ENCODE measurements at places on chromosomes 12 and 14.

DNA sequence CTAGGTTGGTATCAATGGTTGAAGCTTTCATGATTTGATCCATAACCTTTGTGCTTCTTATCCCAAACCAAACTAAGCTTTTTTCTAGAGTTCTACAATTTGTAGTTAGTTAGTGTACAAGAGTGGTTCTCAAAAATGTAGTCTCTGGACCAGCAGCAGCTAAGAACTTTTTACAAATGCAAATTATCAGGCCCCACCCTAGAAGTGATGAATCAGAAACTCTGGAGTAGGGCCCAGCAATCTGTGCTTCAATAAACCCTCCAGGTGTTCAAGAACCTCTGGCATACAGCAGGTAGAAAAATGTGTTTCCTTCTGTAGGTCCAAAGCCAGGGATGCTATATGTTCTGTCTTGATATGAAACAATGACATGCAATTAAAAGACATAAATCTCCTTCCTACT is 26.1 kb upstream of the ACTR6 start:
- no peak for DNase-seq

DNA sequence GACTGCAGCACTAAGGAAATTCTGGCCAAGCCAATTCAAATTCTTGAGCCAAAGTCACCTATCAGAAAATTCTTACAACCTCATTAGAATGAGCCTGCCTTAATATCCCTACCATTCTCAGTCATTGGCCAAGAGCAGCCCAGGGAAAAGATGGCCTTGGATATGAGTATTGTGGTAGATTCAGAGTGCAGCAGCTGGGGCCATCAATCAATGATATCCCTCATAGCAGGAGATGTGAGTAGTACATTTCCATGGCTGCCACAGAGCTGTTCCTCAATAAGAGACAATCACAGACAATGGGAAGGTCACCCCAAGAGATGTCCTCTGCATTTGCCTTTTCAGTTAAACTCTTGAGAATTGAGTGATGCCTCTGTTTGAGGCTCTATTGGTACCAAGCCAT is 161.6 kb downstream of the DYRK2 start:
- DNase-seq, result no peak

- DNase-seq, result no peak
Observed at GRCh38 chr12:27271206-27271605, 27.1 kb downstream of the STK38L start.

DNA sequence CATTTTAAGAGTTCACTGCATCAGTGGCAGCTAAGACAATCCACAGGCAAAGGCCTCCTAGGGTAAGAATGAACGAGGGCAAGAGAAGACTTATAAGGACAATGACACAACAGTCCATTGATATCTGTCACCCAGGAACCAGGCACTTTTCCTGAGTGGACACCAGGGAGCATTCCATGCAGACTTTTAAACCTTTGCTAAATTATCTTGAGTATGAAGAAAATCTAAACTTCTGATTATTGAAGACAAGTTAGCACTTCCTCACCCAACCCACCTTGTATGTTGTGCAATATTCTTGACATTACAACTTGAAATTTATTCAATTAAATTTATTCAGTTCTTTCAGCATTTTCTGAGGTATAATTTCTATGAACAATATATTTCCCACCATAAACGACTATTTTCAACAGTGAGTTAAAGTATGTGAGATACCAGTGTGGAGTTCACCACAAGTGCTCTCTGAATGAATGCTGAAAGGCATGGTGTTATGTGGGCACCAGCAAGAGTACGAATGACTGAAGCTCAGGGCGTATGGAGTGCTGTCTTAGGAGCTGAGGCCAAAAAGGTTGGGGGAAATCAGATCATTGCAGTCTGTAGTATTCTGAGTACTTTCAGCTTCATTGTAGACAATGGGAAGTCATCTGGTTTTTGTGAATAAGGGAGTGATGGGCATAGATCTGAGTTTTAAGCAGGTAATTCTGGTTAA is 124.3 kb upstream of the LMNTD1 start:
- DNase-seq, result no peak

- no peak for DNase-seq
Observed at GRCh38 chr12:91947459-91947858, 198.2 kb downstream of the BTG1 start.

DNA sequence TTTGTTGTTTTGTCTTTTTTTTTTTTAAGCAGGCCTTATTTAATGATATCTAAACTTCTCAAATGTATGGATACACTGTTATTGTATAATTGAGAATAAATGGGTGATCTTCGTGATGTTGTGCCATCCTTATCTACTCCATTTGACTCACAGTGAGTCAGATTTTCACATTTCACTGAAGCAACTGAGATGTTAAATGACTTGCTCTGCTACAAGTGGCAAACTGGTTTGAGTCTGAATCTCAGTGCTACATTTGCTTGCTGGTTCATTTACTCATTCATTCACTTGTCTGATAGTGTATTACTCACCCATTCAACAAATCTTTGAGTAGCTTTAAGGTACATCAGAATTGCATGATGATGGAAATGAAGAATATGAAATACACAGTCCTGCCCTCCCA is 2.6 kb downstream of the KIAA0586 start:
- DNase-seq, result no peak

GRCh38 chr12:10361084-10361483 is 28.8 kb downstream of the KLRK1 start:
- no peak for DNase-seq

DNA sequence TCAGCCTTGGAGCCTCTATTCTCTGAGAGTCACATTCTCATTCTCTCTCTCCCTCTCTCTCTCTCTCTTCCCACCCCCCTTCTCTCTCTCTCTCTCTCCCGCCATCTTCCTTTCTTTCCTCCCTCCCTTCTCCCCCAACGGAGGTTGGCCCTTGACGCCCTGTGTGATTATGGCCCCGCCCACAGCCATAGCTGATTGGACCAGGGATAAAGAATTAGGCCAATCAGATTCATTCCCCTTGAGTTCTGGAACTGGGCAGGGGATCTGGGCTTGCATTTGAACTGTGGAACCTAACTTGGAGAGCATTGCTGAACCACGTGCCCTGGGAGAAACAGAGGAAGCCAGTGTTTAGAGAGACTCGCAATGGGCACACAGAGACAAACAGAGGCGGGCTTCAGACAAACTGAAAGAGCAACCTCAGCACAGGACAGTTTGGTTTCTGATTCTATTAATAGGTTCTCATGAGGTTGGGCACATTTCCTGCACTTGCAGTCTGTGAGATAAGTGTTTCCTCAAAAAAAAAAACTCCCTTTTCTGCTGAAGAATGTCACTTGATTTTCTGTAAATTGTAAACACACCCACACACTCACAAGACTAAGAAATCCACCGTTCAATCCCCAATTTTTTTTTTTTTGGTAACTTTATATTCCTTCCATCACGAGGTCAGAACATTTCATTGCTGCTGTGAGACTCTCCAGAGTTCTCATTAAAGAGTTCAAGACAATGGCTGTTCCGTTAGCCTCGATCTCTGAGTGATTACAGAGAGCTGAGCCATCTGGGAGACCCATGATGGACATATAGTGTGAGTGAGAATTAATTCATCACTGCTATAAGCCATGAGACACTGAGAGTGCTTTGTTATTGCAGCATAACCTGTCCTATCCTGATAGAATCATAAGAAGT is 3.5 kb upstream of the P2RX7 start:
- peak; percentile 86 for DNase-seq

DNA sequence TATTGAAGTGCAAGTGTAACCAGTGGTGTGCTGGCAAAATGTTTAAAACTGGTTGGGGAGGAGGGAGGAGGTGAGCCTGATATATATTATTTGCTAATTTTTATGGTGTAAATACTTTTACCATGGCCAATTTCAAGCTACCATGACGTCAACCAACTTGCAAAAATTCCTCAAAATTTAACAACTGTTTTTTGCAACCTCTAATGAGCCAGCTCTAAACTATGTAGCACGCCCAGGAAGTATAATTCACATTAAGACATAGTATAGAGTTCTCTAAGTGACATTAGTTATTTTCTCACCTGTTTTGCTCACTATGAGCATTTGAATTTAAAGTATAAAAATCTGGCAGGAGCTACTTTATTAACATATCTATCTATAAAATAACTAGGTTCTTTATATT is 41.4 kb downstream of the ATL1 start:
- DNase-seq, result no peak

- DNase-seq, result no peak
Observed at GRCh38 chr12:15146585-15146984, 74.6 kb downstream of the RERG start.

DNA sequence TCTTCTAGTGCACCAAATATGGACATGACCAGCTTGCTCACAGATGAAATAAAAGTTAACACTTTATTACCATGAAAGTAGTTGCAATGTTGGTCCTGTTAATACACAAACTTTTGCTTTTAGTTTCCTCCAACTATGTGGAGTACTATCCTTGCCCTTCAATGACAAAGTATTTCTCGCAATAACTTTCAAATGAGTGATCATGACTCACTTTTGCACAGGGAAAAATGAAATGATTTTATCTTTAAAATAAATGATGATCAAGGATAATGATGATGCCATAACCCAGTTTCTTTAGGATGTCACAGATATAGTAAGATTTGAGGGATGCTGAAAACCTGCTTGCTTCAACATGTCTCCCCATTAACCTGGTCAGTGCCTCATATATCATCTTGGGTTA is 254.0 kb upstream of the KITLG start:
- DNase-seq, result no peak

DNA sequence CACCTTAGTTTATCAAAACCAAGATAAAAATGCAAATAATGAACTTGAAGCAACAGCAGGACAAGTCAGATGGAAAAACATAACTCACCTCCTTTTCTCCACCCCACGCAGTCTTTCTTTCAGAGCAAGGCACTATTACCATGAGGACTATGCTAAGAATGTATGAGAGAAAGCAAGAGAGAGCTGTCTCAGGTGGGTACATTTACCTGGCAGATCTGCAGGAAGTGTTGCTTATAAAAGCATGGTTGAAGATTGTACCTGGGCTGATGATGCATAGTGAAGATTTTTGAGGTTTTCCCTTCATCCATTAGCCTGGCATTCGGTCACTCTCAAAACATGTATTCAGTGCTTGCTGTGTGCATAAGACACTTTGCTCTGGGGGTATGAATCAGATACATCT is 68.8 kb upstream of the IFNG-AS1 start:
- no peak for DNase-seq

DNA sequence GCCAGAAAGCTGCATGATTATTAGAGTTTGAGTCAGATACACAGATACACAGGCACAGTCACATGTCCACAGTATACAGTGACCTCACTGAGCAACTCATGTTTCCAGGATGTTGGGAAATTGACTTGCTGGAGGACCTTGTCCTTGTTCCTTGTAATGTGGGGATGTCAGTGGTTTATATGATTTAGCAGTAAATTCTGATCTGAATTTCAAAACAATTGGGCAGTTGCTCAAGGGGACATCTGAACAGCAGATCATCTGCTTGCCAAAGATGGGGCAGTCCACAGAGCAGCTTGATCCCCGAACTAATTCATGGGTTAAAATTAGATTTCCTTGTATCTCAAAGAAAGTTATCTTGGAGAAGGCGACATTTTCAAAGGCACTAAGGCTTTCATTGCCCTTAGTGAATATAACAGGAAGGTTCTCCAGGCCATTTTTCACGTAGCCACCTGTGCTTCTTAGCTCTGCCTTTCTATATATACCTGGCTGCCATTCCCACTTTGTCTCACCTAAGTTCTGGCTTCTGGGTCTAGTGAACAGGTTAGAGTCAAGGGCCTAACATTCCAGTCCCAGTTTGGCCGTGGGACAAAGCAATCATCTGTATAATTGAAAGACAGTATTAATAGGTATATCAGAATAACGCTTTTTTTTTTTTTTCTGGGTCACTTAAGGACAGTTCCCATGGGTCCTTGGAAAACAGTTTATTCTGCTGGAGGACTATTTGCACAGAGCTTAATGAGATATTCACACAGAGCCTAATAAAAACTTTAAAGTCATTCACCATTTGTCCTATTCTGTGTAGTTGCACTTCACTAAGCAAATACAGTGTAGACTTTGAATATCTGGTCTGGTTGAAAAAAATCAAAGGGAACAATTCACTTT is 64.9 kb upstream of the STRN3 start:
- no peak for DNase-seq

DNA sequence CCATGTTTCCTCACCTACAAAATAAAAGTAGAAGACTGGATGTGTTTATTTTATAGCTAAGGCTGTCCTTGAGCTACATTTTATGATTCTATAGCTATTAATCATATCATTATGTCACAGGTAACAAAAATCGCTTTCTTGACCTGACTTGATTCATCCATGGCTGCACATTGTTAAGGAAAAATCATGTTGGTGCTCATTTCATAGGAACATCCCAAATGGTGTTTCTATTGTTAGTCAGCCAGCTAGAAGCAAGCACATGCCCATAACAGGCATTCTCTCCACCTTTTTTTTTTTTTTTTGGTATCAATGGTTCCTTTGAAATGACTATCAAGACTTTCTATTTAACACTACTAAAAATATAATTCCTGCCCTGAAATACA is 45.3 kb upstream of the PTHLH start:
- no peak for DNase-seq

- DNase-seq, result peak; percentile 17
Observed at GRCh38 chr12:22333713-22334409, 646 bp downstream of the ST8SIA1 start.

- no peak for DNase-seq
Observed at GRCh38 chr12:81530352-81530751, 228.8 kb downstream of the PPFIA2 start.

GRCh38 chr14:101836135-101836534 is 74.6 kb downstream of the PPP2R5C start:
- no peak for DNase-seq

DNA sequence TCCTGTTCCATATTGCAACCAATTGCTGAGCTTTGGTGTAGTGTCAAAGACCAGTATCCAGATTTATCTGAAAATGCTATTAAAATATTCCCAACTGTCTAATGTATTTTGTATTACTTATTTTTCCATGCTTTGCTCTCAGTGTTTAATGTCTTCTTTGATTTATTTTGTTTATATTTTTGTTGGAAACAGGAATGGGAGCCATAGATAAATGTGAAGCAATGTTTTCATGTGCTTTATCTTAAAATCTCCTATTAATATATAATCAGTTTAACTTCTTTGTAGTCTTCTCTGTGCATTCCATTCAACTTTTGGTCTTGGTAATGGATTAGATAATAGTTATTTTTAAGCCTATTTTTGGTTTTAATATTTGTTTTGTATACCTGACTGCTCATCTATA is 8.8 kb downstream of the RAP1B start:
- DNase-seq, result no peak

DNA sequence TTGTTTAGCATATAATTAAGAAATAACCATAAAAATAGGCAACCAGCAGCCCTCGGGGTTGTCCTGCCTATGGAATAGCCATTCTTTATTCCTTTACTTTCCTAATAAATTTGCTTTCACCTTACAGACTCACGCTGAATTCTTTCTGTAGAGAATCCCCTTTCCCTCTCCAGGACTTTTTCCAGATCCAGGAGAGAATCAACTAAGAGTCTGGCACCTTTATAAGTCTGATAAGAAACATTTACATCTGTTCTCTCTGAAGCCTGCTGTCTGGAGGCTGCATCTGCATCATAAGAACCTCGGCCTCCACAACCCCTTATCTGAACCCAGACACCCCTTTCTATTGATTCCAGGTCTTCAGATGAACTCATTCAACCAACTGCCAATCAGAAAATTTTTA is 32.3 kb downstream of the RIMBP2 start:
- no peak for DNase-seq

- no peak for DNase-seq
Observed at GRCh38 chr14:94612174-94612573, at the start of gene SERPINA3. Gene SERPINA3 (plus strand): TSS chr14:94612391. CDS start chr14:94614442, 2,051 bp downstream.

Data from CD4-positive, alpha-beta memory T cell (primary cell).